ENCODE measurements at places on chromosomes 4 and X.
A peak's percentile ranks its signal among the peaks of the same experiment; 100 is the strongest.

- DNase-seq = no peak
Measured at GRCh38 chr4:138241281-138242075, 671 bp downstream of the SLC7A11 start.

GRCh38 chr4:64495946-64496345 is 86.7 kb upstream of the TECRL start:
- no peak for DNase-seq

DNA sequence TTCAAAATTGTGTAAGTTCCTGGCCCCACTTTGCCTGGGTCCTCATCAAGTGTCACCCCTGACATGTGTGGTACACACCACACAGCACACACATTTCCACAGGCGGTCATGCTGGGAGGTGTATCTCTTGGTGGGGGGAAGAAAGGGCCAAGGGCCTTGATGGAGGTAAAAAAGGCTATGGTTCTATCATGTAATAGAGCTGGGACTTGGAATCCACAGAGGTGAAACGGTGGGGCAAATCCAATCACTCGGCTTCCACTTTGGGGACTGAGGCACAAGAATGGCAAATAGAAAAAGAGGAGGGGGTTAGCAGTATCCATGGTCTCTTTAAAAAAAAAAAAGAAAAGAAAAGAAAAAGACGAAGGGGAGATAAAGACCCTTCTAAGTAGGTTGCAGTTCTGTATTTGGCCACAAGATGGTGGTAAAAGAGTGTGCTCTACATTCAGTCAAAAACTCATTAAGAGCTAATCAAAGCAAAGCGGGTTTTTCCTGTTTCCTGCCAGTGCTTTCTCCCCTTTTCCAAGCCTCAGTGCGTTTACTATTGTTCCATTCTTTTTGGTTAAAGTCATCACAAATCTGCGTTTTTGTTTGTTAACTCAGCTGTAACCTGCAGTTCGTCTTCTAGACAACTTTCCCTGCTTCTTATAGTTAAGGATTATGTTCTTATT is 37.0 kb upstream of the ATP6AP2 start:
- peak; percentile 60 for DNase-seq

DNA sequence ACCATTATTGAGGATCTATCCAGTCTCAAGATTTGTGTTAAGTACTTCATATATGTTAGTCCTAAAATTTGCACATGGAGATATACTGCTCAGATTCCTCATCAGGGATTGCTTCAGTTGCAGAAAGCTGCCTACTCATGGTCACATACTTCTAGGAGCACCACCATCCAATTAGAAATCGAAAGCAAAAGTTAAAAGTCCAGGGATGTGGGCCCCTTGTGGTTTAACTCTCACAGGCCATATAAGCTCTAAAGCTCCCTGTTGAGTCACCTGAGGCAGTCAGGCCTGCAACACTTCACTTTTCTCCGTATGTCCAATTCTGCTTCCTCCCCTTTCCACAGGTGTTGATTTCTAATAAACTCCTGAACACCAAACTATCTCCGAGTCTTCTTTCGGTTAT is 84.2 kb downstream of the CNOT6L start:
- peak; percentile 57 for DNase-seq

GRCh38 chrX:152946681-152947080 is 47.2 kb downstream of the PNMA5 start:
- DNase-seq = no peak

DNA sequence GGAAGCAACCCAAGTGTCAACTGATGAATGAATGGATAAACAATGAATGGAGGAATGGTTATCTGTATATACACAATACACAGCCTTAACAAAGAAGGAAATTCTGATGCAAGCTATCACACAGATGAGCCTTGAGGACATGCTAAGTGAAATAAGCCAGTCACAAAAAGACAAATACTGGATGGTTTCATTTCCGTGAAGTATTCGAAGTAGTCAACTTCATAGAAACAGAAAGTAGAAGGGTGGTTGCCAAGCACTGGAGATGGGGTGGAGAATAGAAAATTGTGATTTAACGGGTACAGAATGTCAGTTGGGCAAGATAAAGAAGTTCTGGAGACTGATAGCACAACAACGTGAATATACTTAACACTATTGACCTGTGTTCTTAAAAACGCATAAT is 28.2 kb downstream of the CENPU start:
- no peak for DNase-seq
